ENCODE measurements at places on chromosomes 5 and 9.

DNA sequence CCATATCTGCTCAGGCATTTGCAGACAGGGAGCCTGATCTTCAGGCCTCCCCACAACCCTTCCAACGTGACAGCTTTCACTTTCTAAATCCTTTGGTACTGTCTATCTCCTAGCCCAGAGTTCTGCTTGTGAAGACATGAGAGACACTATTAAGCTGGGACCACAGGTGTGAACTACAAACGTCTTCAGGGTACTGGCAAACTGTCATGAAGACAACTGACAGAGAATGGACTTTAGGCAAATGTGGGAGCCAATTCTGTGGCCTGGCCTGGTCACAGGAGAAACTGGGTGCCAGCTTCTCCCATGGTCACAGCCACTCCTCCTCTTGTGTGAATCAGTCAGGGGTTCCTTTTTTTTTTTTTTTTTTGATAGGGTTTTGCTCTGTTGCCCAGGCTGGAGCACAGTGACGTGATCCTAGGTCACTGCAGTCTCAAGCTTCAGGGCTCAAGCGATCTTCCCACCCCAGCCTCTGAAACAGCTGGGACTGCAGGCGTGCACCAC lies 10.4 kb downstream of the TRIM14 start:
- DNase-seq, result peak; percentile 50

GRCh38 chr5:155471027-155471426 lies 457.5 kb downstream of the KIF4B start:
- DNase-seq, result no peak

GRCh38 chr5:96481009-96481786 lies 48.1 kb upstream of the PCSK1 start:
- no peak for DNase-seq

DNA sequence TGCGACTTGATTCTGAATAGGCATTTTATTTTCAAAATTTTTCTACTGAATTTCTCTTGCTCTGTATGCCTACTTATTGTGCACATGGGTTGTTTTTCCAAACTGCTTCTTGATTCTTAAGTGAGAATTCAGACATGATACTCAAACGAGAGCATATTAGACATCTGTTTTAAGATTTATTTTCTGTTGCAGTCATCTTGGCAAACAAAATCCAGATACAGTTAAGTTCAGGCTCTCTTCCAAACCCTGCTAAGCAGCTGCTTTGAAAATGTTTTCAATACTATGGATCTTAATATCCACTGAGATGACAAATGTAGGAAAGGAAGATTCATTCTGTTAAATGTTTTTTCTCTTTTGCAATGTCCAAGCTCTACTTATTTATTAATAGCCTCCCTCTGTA lies 4.5 kb downstream of the TMEM215 start:
- DNase-seq, result no peak

DNA sequence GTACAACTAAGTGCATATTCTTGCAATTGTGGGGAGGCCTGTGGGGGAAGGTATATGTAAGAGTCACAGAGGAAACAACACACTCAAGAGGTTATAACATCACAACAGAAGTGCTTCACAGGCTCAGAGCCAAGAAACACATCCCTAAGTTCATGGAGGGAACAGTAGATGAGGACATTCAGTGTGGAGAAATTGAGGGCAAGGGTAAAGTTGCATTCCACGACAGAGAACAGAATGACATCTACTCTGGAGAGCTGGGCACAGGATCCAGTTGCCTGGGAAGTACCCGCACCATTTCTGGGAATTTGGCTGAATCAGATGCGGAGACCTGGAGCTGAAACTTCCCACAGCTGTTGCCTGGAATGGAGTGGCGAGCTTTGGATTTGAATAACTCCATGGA lies 197.2 kb downstream of the NXNL2 start:
- DNase-seq, result no peak

DNA sequence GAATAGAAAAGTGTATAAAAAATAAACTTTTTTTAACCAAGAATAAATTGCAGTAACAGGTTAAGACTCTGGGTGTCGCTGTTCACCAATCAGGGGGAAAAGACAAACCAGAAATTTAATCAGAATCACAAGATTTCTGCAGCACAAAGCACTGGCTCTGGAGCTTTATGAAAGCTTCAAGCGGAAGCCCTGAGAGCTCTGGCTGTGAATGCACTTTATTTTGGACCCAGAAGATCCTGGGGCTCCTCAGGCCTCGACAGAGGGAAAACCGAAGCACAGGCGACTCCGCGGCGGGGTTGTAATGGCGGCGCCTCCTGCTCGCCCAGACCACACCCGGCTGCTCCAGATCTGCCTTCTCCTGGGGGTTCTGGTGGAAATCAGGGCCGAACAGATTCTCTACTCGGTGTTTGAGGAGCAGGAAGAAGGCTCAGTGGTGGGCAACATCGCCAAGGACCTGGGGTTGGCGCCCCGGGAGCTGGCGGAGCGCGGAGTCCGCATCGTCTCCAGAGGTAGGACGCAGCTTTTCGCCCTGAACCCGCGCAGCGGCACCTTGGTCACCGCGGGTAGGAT lies at the start of gene PCDHGA4:
PCDHGA4 (plus strand) TSS at position 122 of the 570 bp plus-strand sequence; CDS start at position 209, 87 bp downstream.
- DNase-seq, result no peak

GRCh38 chr5:95446560-95447221 lies 55.5 kb downstream of the FAM81B start:
- DNase-seq, result no peak

All from GM10248 (cell line).